ENCODE measurements at places on chromosomes 6 and 20. TPM values are rescaled to one million over a fixed set of nuclear protein-coding genes. Genes with fewer than 3 reads are reported as not detected.

GRCh38 chr6:106453756-106454367, 93.3 kb downstream of the CRYBG1 start:
- H3K27ac ChIP-seq, result no peak overlapping the region
- no peak for DNase-seq
- H3K27me3 ChIP-seq, result peaks cover 11% of the 10 kb centered on the region
- H3K36me3 ChIP-seq, result no peaks in the 10 kb centered on the region

The DEFB124 gene
- not detected for total RNA-seq

The HUS1B gene
- 3.0 TPM for total RNA-seq

The SLC16A10 gene
- total RNA-seq, result 10.5 TPM
